CD4-positive, alpha-beta T cell (primary cell): ENCODE measurements at places on chromosomes 16 and 17.
A peak's percentile ranks its signal among the peaks of the same experiment; 100 is the strongest.

DNA sequence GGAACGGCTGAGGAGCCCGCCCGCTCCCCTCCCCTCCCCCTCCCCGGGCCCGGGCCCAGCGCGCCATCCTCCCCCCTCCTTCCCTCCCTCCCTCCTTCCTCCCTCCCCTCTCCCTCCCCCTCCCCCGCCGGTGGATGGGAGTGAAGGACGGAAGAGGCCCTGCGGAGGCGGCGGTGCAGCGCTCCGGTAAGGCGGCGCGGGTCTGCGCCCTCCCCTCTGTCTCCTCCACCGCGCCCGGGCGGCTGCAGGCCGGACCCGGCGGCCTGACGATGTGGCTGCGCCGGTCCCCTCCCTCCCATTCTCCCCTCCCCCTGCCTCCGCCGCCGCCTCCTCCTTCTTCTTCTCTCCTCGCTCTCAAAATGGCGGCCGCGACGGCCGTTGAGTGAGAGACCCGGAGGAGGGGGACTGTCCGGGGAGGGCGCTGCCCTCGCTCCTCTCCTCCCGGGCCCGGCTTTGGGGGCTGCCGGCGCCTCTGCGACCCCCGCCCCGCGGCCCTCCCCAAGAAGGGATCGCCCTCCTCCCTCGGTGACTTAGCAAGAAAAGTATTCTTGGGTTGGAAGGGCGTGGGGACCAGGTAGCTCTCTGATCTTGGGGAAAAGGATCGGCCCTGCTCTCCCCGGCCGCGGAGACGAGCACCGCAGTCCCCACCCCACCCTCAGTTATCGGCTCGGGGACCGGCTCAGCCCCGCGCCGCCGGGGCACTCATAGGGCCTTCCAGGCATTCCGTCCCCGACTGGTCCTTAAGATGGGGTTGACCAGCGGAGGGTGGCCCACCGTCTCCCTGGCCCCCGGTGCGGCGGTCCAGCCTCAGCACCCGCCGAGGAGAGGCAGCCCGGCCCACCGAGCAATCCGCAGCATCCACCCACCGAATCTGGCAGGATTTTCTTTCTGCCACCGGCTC lies 617 bp downstream of the PAFAH1B1 start:
- H3K27me3 ChIP-seq, result no peaks in the 10 kb centered on the region
- peak overlapping the region; percentile 95 for H3K27ac ChIP-seq
- DNase-seq, result peak; percentile 89
- H3K36me3 ChIP-seq, result no peaks in the 10 kb centered on the region
- H3K4me3 ChIP-seq, result peak overlapping the region; percentile 65

DNA sequence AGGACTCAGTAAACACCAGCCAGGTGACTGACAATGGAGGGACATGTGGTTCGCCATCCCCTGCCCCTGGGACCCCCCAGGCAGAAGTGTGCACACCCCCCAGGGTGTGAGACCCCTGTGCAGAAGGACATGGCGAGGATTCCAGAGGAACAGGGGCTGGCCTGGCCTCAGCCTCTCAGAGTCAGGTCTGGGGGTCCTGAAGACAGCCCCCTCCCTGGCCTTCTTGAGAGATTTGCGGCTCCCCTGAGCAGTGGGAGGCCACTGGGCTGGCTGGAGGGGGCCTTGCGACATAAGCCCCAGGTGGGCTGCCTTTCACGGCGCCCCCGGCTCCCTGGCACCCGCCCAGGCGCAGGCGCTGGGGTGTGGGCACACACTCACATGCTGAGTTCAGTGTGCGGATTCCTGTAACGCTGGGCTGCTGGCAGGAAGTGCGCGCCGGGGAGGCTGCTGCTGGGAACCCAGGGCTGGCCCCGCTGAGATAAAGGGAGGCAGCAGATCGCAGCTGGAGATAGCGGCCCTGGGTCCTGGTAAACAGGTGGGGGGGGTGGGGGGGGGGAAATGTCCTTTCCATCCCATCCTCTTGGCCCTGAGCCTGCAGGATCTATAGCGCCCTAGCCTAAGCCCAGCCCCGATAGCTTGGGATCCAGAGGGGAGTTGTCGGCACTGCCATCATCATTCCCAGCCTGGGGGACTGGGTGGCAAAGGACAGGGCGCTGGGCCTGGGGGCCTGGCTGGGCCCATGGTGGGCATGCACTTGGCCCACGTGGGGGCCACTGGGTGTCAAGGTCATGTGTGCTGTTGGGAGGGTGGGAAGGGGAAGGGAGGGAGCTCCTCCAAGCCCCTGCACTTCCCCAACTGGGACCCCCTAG lies 27.1 kb downstream of the TMEM235 start:
- no peaks in the 10 kb centered on the region for H3K36me3 ChIP-seq
- peak; percentile 63 for DNase-seq
- no peaks in the 10 kb centered on the region for H3K27me3 ChIP-seq

DNA sequence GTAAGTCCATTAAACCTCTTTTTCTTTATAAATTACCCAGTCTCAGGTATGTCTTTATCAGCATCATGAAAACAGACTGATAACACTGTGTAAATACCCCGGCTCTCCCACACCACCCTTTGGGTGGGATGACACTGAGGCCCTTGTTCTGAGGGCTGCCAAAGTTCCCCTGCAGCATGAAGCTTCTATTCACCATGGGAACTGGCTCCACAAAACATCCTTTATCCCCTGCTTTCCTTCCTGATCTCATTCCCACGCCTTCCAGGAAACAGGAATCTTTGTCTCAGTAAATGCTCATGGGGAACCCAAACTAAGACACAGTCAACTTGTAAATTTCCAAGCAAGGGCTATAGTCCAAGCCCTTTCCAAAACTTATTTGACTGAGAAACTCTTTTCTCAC lies 88.4 kb downstream of the ABCC12 start:
- no peak overlapping the region for H3K27ac ChIP-seq
- H3K27me3 ChIP-seq, result peaks cover 7% of the 10 kb centered on the region
- no peak overlapping the region for H3K4me3 ChIP-seq
- no peak for DNase-seq

GRCh38 chr17:18218756-18219415 lies 6.5 kb upstream of the LLGL1 start:
- no peak overlapping the region for H3K4me3 ChIP-seq
- H3K27ac ChIP-seq, result no peak overlapping the region
- DNase-seq, result no peak
- H3K27me3 ChIP-seq, result no peaks in the 10 kb centered on the region
- H3K4me1 ChIP-seq, result no peaks in the 10 kb centered on the region

DNA sequence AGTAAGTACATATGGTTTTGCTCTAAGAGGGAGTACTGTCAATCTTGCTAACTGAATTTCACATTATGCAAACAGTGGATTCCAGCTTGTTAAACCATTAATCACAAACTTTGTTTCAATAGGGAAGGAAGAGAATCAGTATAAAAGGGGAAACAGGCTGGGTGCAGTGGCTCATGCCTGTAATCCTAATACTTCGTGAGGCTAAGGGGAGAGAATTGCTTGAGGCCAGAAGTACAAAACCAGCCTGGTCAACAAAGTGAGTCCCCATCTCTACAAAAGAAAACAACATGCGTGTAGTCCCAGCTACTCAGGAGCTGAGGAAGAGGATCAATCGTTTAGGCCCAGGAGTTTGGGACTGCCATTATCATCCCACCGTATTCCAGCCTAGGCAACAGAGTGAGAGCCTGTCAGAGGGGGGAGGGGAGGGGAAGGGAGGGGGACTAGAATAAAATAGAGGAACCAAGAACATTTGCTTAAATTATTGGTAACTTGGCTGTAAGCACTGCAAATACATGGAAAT lies 65.7 kb downstream of the FBXL20 start:
- no peak overlapping the region for H3K4me3 ChIP-seq
- peak; percentile 37 for DNase-seq
- H3K27ac ChIP-seq, result no peak overlapping the region

- no peaks in the 10 kb centered on the region for H3K27me3 ChIP-seq
- H3K4me1 ChIP-seq, result no peaks in the 10 kb centered on the region
- H3K36me3 ChIP-seq, result no peaks in the 10 kb centered on the region
- DNase-seq, result no peak
Observed at GRCh38 chr16:15928261-15929104, 20.9 kb upstream of the ABCC1 start.

- no peak overlapping the region for H3K4me3 ChIP-seq
- no peaks in the 10 kb centered on the region for H3K36me3 ChIP-seq
- H3K4me1 ChIP-seq, result peaks cover 49% of the 10 kb centered on the region
- H3K27ac ChIP-seq, result no peak overlapping the region
- no peak for DNase-seq
Observed at GRCh38 chr17:66432411-66432957, 130.1 kb downstream of the PRKCA start.

DNA sequence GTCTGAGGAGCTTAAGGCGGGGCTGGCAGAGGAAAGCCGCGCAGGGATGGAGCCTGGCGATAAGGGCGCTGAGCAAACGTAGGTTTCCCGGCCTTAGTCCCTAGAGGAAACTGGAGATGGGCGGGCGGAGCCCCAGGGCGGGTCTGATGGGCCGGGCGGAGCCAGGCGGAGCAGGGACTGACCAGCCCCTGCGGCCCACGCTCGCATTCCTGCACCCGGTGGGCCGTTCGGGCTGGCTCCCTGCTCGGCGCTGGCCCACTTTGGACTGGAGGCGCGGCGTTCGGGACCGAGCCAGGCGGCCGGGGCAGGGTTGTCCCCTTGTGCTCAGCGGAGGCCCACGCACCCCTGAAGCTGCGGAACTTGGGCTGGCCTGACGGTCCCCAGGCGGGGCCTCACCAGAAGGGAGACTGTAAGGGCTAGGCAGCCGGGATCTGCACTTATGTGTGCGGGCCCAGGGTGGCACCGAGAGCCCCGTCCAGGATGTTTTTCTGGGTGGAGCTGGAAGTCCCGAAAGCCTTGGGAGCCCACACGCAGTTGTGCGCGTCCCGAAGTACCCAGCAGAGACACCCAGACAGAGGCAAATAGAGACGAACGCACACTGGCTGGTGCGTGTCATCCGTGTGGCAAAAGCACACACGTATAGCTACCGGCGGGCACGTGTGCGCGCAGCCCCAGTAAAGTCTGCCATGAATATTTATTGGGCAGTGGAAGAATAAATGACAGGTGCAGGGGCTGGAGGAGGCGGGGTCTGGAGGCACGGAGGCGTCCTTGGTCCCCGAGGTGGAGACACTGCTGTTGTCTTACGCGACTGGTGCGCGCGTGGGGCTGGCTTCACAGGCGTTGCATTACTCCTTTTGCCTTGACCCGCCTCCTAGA lies 1.4 kb downstream of the PYDC1 start:
- no peak overlapping the region for H3K27ac ChIP-seq
- H3K36me3 ChIP-seq, result no peaks in the 10 kb centered on the region
- H3K4me3 ChIP-seq, result peak overlapping the region; percentile 38
- H3K4me1 ChIP-seq, result peaks cover 25% of the 10 kb centered on the region
- DNase-seq, result no peak

- H3K27me3 ChIP-seq, result peaks cover 6% of the 10 kb centered on the region
- DNase-seq, result no peak
Observed at GRCh38 chr16:24234737-24235136, 21.4 kb upstream of the CACNG3 start.

DNA sequence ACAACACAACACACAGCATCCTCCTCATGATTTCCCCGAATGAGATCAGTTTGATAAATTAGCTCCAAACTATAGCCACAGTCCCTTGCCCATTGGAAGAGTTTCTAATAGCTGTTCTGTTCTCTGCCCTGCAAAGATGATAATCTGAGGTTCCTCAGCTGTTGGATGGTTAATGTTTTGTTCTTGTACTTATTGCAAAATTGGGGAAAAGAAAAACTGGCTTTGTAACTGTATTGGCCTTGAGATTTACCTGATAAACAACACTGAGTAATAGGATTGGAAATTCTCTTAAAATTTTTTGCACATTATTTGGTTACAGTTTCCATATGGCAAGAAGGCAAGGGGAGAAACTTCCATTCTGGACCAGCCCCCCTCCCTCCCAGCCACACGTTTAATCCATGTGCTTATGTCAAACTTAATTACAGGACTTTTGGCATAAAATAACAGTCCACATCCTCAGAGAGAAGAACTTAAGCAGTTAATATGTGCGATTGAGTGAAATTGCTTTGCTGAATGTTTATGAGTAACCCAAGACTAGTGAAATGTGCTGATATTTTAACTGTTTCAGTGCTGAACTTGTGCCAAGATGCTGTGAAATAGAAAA lies 119.1 kb upstream of the ZFHX3 start:
- DNase-seq, result no peak
- no peak overlapping the region for H3K27ac ChIP-seq
- H3K4me1 ChIP-seq, result no peaks in the 10 kb centered on the region
- H3K36me3 ChIP-seq, result no peaks in the 10 kb centered on the region
- no peak overlapping the region for H3K4me3 ChIP-seq
- no peaks in the 10 kb centered on the region for H3K27me3 ChIP-seq

DNA sequence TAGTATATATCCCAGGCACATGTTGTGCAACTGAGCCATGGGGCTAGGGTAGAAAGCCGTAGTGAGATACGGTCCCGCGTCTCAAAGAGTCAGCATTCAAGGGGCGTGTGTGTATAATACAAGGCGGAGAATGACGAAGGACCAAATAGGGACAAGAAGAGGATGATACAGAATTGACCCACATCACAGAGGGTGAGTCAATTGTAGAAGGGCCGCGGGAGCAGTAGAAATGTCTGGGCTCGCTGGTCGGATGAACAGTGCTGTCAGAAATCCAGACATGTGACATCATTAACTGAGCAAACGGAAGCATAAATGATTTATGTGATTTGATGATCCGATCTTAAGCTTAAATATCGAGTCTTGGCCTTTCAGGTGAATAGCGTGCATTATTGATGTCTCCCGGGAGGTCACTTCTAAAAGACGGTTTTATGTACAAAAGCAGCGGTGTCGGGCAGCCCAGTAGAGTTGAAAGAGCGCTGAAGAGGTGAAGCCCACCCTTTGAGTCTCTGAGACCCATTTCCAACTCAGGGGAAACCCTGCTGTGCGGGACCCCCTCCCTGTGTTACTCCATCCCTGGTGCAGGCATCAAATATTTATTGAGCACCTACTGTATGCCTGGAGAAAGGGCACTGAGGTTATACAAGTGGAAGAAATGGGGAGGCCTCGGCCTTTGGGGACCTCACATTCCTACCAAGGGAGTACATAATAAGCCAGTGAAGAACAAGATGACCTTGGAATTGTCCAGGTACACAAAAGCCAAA lies 45.1 kb downstream of the ATP2C2 start:
- H3K4me1 ChIP-seq, result no peaks in the 10 kb centered on the region
- DNase-seq, result no peak
- no peak overlapping the region for H3K27ac ChIP-seq
- no peaks in the 10 kb centered on the region for H3K27me3 ChIP-seq
- H3K4me3 ChIP-seq, result no peak overlapping the region

DNA sequence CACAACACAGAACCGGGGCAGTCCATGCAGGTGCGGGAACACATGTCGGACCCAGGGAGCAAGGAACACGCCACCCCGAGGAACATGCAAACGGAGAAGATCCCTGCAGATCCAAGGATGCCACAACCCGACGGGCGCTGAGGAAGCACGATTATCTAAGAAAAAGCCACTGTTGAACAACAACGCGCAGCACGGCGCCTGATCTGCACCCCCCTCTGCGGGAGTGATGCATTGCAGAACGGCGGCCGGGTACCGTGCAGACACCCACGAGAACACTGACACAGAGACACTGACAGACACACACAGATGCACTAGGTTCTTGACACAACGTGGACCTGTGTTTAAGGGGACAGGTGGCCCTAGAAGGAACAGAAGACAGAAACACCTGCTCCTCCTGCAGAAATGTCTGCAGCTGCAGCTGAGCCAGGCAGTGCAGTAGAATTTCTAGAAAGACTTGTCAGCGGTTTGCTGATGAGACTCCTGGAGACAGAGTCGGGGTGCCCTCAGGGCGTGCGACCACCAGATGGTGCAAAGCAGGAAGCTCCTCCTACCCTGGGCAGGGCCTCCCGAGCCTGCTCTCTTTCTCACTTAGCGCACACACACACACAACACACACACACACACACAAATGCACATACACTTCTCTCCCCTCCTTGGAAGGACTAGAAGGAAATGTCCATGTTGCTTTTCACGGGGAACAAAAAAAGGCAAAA lies 7.5 kb downstream of the NPTX1 start:
- no peaks in the 10 kb centered on the region for H3K36me3 ChIP-seq
- H3K27ac ChIP-seq, result no peak overlapping the region
- no peak for DNase-seq
- no peaks in the 10 kb centered on the region for H3K4me1 ChIP-seq
- no peak overlapping the region for H3K4me3 ChIP-seq
